ENCODE measurements at places on chromosomes 4 and X. TPM values are rescaled to one million over a fixed set of nuclear protein-coding genes. Genes with fewer than 3 reads are reported as not detected.

DNA sequence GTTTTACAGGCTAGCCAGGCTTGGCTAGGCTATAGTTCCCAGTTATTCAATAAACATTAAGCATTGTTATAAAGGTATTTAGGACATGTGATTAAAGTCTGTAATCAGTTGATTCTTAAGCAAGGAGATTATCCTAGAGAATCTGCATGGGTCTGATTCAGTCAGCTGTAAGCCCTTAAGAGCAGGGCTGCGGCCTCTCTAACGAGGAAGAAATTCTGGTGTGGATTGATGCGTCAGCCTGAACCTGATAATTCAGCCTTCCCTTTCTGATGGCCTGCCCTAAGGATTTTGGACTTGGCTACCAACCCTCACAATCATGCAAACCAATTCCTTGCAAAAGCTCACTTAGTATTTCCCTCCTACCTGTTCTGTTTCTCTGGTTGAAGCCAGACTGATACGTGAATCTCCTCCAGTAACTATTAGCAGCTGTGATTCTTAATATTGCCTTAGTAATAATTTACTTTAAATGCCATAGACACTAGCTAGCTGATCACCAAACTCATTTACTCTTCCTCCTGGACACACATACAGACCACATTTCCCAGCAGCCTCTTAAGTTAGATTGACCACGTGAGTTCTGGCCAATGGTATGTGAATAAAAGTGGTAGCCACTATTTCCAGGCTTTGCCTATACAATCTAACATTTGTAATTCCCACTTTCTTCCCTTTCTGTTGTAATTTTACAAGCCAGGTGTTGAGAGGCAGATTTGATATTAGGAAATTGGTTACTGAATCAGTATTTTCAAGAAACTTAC, 678.0 kb upstream of the INTU start:
- no peak for DNase-seq

The NMU gene
- polyA plus RNA-seq, result 10.6 TPM

DNA sequence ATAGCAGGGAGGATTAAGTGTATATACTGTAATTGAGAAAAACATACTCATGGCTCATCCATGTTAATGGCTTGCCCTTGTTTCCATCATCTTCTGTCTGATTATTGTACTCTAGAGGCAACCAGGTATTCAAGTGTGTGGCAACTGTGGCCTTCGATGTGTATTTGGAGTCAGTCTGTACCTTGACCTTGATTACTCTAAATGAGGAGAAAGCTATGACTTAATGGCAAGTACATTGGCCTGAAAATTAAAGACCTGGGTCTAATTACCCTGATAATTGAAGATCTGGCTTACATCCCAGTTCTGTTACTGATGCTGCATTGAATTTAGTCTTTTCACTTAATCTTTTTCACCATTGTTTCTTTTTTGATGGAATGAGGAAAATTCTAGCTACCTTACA, 409.2 kb downstream of the CCSER1 start:
- DNase-seq, result no peak

DNA sequence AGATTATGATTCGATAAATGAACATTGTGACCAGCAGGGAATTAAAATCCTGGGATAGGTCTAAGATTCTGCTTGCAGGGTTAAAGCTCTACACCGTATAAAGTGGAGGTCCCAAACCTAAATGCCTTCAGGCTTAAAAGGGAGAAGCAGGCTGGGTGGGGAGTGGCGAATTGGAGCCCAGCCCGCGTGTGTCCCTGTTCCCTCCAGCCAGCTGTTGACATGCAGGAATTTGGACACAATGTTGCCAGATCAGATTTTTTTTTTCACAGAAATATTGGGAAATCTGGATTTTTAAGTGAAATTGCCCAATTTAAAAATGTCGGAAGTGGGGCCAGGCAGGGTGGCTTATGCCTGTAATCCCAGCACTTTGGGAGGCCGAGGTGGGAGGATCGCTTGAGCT, 60.5 kb downstream of the ELF4 start:
- no peak for DNase-seq

DNA sequence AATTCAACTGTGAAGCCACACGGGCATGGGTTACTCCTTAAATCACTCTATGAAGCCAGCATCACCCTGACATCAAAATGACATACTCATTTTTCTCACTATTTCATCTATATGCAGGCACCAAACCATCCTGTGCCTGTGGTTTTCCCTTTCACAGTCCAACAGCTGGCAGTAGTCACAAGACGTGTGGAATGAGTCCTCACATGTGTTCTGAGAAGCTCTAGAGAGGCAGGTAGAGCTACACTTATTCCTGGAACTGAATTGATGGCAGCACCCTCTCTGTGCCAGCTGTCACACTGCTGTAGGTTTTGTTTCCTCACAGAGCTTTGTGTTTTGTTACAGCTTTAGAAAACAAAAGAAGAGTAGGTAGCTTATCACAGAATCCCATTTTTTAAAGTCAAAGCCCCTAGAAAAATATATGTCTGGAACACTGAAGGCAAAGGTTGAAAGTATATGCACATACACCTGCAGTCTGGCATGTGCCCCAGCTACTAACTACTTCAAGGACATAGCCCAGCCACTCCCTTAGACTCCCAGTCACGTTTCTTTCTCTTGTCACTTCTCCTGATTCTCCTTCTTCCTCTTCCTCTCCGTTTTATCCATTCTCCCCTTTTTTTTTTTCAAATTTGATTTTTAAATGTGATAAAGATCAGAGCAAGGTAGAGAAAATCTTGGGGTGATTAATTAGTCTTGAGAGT, 107.1 kb downstream of the ANXA10 start:
- DNase-seq, result no peak

GRCh38 chr4:186739802-186740434, 16.3 kb upstream of the FAT1 start:
- no peak for DNase-seq

The NPNT gene
- polyA plus RNA-seq, result 187 TPM

DNA sequence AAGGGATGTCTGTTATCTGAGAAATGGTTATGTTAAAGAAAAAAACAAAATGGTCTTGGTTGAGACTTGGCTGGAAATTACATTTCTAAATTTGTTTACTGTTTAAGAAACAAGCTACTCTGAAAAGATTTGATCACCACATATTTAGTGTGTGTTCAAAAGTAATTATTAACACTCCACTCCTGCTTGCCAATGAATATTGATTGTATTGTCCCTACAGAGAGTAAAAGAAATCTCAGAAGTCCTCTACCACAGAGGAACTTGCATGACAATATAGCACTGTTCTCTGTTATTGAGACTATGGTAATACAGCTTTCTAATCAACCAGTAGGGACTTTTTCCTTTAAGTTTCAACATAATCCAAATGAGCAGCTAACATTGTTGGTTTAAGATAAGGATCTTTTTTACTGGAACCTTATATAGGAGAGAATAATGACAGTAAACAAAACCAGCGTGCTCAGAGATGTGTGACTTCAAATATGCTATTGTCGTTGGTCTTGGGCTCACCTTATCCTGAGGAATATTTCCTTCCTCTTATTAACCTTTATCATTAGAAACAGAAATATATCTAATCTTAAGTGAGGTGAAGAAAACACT, 47.6 kb downstream of the CXCL13 start:
- no peak for DNase-seq

The C1GALT1C1 gene
- 29.6 TPM for polyA plus RNA-seq

DNA sequence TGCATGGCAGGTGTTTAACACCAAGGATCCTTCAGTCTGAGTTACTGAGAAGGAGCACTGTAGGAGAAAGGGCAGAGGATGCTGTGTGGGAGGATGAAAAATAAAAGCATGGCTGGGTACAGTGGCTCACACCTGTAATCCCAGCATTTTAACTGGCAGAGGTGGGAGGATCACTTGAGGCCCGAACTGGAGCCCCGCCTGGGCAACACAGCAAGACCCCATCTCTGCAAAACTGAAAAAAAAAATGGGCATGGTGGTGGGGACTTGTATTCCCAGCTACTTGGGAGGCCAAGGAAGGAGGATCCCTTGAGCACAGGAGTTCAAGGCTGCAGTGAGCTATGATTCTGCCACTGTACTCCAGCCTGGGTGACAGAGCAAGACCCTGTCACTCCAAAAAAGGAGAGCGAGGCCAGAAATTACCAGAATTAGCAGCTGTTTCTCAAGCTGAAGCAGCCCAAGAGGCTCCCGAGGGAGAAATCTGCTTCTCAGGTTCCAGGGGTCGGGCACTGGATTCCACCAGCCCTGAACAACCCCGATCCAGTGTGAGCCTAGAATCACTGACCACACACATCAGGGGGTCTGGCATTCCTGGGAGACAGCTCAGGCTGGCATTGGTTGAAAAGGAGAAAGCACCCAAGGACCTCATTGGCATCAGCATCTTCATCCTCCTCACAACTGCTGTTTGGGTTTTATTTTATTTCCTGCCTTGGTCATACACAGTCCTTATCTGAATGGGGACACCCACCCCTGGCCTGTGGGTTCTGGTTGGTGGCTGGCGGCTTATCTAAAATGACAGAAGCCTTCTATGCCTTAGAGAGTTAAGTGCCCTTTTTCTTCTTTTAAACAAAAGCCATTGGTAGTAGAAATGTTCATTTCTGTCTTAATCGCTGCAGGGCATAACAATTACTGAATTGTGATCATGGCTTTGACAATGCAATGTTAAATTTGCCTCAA, 66.3 kb upstream of the TRIM2 start:
- no peak for DNase-seq

DNA sequence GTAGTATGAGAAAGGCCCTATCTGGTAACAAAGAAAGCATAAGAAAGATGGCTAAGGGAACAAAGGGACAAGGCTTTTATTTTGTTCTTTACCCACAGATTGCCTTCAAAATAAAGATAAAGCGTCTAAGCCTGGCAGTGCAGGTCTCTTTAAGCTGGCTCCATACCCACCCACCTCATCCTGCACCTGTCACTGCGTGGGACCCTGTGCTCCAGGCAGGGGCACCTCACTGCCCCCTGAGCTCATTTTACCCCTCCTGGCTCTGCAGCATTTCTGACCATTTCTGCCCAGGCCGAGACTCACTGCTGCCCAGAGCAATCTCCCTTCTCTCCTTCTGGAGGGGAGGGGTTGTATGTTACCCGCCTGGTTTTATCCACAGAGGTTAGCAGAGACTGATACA, 1.7 kb upstream of the CYP4V2 start:
- DNase-seq, result no peak

The GJB1 gene
- 48.5 TPM for polyA plus RNA-seq

GRCh38 chrX:17042037-17042436, 95.6 kb downstream of the REPS2 start:
- no peak for DNase-seq

GRCh38 chr4:79306795-79307194, 19.1 kb downstream of the NAA11 start:
- DNase-seq, result no peak

DNA sequence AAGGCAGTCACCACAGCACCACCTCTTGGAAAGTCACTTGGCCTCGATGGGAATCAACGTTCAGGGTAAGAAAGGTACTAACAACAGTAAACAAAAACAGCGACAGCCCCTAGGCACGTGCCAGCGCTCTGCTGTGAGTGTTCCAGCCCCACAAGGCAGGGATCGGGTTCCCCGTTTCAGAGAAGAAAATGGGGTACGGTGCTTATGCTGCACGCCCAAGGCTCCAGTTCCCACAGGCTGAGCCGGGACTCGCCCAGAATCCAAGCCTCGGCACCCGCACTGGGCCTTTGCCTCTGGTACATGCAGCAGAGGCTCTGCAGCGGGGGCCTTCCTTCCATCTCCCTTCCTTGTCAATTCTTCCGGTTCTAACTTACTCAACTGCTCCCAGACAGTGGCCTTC, 37.3 kb downstream of the WDR1 start:
- DNase-seq, result no peak

GRCh38 chr4:95213366-95213765, 335.4 kb downstream of the UNC5C start:
- DNase-seq, result no peak

The TECRL gene
- not detected for polyA plus RNA-seq
